ENCODE measurements at places on chromosomes 4 and X.

- H3K4me3 ChIP-seq, result no peak overlapping the region
- H3K27me3 ChIP-seq, result no peaks in the 10 kb centered on the region
- no peaks in the 10 kb centered on the region for H3K36me3 ChIP-seq
- H3K27ac ChIP-seq, result no peak overlapping the region
- DNase-seq, result no peak
Measured at GRCh38 chr4:120924931-120925330, 2.4 kb upstream of the PRDM5 start.

DNA sequence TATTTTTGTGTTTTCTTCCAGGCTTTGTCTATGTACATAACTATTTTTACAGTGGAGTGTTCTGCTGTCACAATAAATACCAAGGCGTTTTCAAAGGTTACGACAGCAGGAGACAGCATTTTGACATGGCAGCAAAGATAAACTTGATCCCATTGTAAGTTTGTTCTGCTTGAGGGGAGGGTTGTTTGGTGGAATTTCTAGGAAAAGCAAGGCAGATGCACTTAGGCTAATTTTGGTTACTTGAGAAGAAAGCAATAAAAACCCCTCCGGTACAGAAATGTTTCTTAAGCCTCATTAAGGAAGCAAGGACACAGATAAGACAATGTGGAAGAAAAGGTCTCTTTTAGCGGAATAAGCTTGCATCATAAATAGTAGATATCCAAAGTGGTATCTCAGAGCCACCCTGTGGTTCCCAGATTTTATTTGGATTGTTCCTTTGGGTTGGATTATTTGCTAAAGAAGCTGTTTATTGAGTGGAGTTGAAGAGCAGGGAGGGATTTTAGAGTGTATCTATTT lies 54.3 kb downstream of the CLCN5 start:
- H3K4me1 ChIP-seq, result no peaks in the 10 kb centered on the region
- no peak overlapping the region for H3K4me3 ChIP-seq
- H3K27ac ChIP-seq, result no peak overlapping the region
- no peaks in the 10 kb centered on the region for H3K36me3 ChIP-seq
- no peaks in the 10 kb centered on the region for H3K27me3 ChIP-seq

GRCh38 chr4:25703731-25704388 lies 48.2 kb downstream of the SLC34A2 start:
- H3K4me1 ChIP-seq, result no peaks in the 10 kb centered on the region
- no peaks in the 10 kb centered on the region for H3K36me3 ChIP-seq
- H3K4me3 ChIP-seq, result no peak overlapping the region
- no peaks in the 10 kb centered on the region for H3K27me3 ChIP-seq

- H3K4me1 ChIP-seq, result peaks cover 7% of the 10 kb centered on the region
- H3K36me3 ChIP-seq, result no peaks in the 10 kb centered on the region
Measured at GRCh38 chrX:110588164-110588563, 207.5 kb downstream of the CHRDL1 start.

DNA sequence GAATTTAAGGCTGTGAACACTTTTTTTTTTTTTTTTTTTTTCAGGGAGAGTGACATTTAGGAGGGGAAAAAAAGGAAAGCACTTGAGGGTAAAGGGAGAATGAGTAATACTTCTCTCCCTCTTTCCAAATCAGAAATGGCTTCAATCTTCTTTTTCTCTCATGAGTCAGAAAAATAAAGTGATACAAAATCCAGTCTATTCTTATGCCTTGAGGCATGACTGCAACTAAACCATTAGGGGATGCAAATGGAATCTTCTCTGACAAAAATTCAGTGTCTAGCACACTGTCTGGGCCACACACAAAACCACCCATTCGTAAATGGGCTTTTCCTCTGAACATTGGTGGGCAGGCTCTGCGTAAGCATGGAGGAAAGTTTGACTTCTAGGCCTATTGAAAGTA lies 46.7 kb upstream of the POU4F2 start:
- H3K4me3 ChIP-seq, result no peak overlapping the region
- no peak for DNase-seq
- H3K36me3 ChIP-seq, result no peaks in the 10 kb centered on the region
- no peak overlapping the region for H3K27ac ChIP-seq
- H3K27me3 ChIP-seq, result no peaks in the 10 kb centered on the region
